ENCODE measurements at places on chromosomes 4 and X.

DNA sequence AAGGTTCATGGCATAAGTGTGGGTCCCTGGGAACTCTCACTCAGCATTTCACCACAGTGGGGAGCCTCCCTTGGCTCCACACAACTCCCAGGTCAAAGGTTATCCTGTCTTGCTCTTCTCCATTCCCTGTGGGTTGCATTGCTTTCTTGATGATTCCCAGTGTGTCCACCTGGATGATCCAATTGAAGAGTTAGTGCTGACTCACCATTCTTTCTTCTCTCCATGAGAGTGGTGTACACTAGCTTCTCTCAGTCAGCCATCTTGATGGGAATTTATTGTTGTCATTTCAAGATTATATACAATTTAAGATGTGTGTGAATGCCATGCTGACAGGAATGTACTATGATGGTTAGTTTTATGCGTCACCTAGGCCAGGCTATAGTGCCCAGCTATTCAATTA, 25.6 kb upstream of the C4orf17 start:
- no peak for DNase-seq

DNA sequence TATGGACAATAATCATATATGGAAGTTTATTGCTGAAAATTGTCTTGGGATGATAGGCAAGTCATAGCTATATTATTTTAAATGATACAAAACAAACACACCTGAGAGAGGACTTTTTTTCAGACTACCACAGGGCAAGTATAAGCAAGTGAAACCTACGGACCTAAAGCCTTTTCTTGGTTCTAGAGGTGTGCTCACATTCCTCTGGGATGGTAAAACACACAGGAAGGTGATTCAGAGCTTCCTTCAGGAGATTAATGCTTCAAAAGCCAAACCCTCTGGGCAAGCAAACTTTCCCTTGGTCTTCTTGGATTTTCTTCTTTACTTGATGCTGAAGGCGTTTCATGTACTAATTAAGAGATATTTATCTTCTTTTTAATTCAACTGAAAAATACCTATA, 60.1 kb upstream of the ACSL4 start:
- no peak for DNase-seq

DNA sequence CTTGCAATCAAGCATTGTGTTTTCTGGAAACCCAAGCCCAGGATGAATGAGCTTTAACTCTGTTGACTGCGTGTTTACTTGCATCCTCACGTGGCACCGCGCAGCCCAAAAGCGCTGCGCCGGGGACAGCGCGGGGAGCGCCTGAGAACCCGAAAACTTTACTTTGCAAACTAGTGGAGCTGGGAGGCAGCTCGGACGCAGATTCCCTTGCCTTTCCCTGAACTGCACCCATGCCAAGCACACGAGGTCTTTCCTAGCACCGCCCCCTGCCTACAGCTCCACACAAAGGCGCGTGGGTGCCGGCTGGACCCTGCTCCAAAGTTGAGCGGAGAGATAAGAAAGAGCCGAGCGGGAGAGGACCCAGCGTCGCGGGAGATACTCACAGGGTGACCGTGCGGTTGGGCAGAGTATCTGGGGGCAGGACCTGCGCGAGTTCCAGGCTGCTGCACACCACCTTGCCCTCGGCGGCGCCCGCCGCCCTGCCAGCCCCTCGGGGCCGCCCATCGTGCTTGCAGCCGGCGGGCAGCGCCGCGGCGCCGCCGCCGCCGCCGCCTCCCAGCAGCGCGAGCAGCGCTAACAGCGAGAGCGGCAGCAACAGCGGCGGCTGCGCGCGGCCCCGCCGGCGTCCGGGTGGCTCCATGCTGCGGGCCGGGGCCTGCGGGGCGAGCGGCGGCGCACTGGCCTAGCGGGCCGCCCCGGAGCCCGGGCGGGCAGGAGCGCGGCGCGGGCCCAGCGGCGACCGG, 550 bp downstream of the ADGRA3 start:
- peak; percentile 75 for DNase-seq

GRCh38 chrX:31506360-31506759, 434.5 kb upstream of the FTHL17 start:
- no peak for DNase-seq

DNA sequence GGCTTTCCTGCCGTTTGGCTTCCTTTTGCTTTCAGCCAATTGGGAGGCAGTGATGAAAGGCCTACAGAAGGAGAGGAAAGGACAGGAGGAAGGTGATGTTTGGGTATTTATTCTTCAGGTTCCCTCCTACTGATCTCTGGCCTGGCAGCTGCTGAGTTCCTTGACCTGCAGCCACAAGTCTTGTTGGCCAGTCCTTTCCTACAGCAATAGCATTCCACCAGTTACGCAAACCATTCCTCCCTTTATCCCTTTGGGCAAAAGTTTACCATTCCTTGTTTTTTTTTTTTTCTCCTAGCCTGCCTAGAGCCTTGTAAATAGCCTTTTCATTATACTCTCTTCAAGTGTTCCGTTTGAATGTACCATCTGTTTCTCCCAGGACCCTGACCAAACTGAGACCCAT, 198.1 kb upstream of the FTHL17 start:
- no peak for DNase-seq

- DNase-seq = peak; percentile 93
These were observed 133.9 kb downstream of the TET2 start for GRCh38 chr4:105280338-105281123.

DNA sequence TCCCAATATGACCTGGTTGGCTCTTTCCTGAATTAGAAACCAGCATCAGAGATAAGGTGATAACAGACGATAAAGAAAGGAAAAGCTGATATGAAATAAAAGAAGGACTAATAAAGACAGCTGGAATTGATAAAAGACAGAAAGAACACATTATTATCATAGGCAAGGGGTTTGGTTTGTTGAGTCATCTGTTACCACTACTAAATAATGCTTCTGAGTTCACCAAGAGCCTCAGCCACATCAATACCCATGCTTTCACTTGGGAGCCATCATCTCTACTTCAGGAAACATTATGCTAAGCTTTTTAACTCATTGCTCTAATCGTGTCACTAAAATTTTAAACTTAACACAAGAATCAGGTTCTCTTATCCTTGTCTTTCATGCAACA, 27.6 kb downstream of the ANXA5 start:
- DNase-seq = peak; percentile 75

DNA sequence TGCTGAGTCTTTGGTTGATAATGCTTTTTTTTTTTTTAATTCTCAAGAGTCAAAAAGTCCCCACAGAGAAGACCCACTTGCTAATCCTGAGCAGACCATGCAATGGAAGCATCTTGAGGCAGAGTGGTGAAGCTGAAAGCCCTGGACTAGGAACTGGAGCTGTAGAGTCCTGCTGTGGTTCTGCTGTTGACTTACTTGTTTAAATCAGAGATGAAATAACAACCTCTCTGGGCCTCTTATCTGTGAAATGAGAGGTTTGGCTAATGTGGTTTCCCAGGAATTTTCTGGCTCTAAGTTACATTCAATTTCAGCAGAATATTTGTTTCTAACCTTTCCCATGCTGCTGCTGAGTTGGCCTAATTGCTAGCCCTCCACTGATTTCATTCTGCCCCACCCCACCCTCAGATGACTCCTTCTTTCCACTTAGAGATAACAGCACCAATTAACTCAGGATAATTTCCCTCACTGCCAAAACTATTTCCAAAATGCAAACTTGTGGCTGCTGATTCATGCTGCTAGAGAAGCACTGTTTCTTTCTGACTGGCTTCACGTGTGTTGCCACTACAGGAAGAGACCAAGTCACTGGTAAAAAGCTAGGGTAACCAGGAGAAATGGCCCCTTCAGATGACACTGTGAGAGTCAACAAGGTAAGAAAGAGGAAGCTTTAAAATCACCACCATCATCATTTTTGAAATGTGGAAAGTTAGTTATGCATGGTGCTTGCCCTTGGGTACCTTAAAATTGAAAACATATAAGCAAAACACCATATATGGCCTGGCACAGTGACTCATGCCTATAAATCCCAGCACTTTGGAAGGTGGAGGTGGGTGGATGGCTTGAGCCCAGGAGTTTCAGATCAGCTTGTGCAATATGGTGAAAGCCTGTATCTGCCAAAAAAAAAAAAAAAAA, 326.4 kb downstream of the DCHS2 start:
- DNase-seq = peak; percentile 95

DNA sequence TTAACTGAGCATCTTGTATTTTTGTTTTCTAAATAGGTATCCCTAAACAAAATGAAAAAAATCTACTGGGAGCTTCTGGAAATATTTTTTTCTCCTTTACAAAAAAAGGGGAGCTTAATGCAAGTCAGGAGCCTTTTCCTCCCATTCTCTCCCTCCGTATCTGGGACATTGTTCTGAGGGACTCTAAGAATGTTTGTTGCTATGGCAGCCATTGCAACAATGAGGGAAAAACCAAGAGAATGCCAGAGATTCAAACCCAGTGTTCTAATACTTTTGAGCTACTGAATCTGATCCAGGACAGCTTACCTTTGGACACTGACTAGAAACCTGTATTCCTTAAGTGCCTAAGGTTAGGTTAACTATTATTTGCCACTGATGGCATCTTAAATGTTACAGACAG, 485.7 kb upstream of the HS3ST1 start:
- no peak for DNase-seq

GRCh38 chr4:40916880-40917279, 167.1 kb downstream of the NSUN7 start:
- DNase-seq = no peak
